Stomach (tissue), 19 donors: ENCODE measurements at places on chromosomes 4 and X. TPM values are rescaled to one million over a fixed set of nuclear protein-coding genes. Genes with fewer than 3 reads are reported as not detected.

- DNase-seq = no peak
- no peak overlapping the region for H3K4me3 ChIP-seq
- peaks cover 20% of the 10 kb centered on the region for H3K4me1 ChIP-seq
- no peaks in the 10 kb centered on the region for H3K36me3 ChIP-seq
Observed at GRCh38 chr4:15027921-15028435, 25.7 kb downstream of the CPEB2 start.

DNA sequence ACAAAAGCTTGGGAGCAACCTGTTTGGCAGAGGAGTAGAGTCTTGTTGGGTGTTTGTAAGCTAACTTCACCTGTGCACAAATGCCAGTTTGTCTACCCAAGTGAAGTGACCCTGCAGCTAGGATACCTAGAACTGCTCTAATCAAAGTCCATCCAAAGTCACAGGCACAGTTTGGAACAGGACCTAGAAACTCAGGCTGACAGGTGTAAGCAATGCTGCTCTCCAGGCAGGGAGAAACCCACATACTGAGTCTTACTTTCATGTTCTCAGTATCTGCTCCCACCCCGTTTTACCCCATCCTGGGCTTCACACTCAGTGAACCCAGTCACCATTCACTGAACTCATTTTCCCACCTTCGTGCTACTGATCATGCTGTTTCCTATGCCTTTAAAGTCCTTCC lies 40.3 kb downstream of the MAML3 start:
- H3K4me3 ChIP-seq = no peak overlapping the region
- no peaks in the 10 kb centered on the region for H3K27me3 ChIP-seq
- no peaks in the 10 kb centered on the region for H3K36me3 ChIP-seq
- H3K27ac ChIP-seq = no peak overlapping the region
- DNase-seq = no peak
- peaks cover 41% of the 10 kb centered on the region for H3K4me1 ChIP-seq

- no peak for DNase-seq
- H3K27me3 ChIP-seq = no peaks in the 10 kb centered on the region
- no peak overlapping the region for H3K27ac ChIP-seq
- H3K4me1 ChIP-seq = no peaks in the 10 kb centered on the region
Observed at GRCh38 chrX:40705658-40706312, 29.6 kb downstream of the MED14 start.

GRCh38 chrX:13778916-13779315 lies 38.0 kb downstream of the GPM6B start:
- H3K27me3 ChIP-seq = no peaks in the 10 kb centered on the region
- peaks cover 24% of the 10 kb centered on the region for H3K36me3 ChIP-seq
- no peaks in the 10 kb centered on the region for H3K4me1 ChIP-seq
- H3K27ac ChIP-seq = no peak overlapping the region

GRCh38 chrX:14235004-14235403 lies 205.3 kb upstream of the GEMIN8 start:
- no peaks in the 10 kb centered on the region for H3K36me3 ChIP-seq
- no peak overlapping the region for H3K27ac ChIP-seq
- no peak overlapping the region for H3K4me3 ChIP-seq
- no peaks in the 10 kb centered on the region for H3K4me1 ChIP-seq
- no peaks in the 10 kb centered on the region for H3K27me3 ChIP-seq

DNA sequence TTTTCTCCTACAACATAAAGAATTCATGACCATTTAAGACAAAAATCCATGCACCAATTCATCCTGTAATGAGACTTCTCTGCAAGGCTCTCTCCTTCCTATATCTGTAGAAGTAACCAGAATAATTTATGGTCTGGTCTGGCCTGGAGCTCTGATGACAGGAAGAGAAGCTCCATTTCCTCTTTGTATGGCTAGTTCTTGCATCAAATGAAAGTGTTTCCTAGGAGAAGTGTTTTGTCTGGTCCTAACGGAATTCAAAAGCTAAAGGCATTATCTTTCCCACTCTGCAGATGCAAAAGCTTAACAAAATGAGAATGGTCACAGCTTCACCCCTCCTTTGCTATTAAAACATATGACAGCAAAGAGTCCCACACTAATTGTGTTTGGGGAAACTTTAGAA lies 55.1 kb downstream of the SPATA18 start:
- no peaks in the 10 kb centered on the region for H3K36me3 ChIP-seq
- no peak overlapping the region for H3K27ac ChIP-seq
- no peaks in the 10 kb centered on the region for H3K4me1 ChIP-seq
- DNase-seq = no peak

DNA sequence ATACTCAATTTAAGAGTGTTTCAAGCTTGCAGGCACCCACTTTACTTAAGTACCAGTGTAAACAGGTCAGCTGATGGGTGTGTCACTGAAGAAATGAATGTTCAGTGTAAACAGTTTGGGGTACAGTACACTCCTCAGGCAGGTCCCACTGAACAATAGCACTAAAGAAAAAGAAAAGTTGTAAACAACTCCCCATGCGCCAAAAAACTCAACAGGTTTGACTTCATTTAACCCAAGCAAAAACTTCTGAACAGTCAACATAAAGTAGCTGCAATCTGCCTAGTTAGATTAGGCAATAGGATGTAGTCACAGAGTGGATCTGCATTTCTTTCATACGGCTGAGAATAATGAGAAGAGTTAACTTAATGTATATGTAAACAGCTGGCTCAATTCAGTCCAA lies 93.2 kb downstream of the FAM13A start:
- H3K4me3 ChIP-seq = no peak overlapping the region
- no peak overlapping the region for H3K27ac ChIP-seq
- H3K36me3 ChIP-seq = no peaks in the 10 kb centered on the region
- DNase-seq = no peak
- H3K4me1 ChIP-seq = no peaks in the 10 kb centered on the region

GRCh38 chrX:36543499-36543898 lies 464.7 kb upstream of the FAM47C start:
- no peaks in the 10 kb centered on the region for H3K27me3 ChIP-seq
- no peaks in the 10 kb centered on the region for H3K4me1 ChIP-seq
- no peak overlapping the region for H3K27ac ChIP-seq
- no peak for DNase-seq
- H3K4me3 ChIP-seq = no peak overlapping the region

DNA sequence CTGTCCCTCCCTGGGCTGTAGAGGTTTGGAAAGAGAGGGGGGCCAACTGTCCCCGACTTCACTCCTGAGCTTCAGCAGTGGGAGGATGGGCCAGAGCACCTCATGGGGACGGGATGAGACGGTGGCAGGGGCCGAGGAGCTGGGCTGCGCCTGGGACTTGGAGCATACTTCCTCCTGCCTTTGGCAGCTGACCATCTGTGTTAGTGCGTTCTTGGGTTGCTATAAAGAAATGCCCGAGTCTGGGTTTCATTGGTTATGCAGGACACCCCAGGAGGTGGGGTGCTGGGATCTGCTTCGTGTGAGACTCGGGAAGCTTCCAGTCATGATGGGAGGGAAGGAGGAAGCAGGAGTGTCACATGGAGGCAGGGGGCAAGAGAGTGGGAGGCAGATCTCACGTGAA lies 7.4 kb downstream of the PSAPL1 start:
- H3K36me3 ChIP-seq = no peaks in the 10 kb centered on the region
- H3K4me1 ChIP-seq = no peaks in the 10 kb centered on the region
- DNase-seq = no peak

DNA sequence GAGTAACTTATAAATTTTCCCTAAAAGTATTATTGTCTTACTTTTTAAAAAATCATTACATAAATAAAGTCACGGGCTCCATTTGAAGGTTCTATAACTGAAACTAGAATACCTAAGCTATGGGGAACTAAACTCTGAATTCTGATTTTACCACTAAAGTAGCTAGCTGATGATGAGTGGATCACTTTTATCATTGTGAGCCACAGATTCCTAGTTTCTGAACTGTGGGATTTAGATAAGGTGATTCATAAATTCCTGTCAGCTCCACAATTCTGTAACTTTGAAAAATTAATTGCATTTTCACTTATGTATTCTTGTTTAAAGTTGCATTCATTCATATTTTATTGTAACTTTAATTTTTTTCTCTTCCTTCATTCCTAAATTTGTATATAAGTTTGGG lies 540.9 kb downstream of the GBA3 start:
- DNase-seq = no peak
- H3K27ac ChIP-seq = no peak overlapping the region
- H3K36me3 ChIP-seq = no peaks in the 10 kb centered on the region
- no peak overlapping the region for H3K4me3 ChIP-seq

- peaks cover 20% of the 10 kb centered on the region for H3K4me1 ChIP-seq
- peaks cover 24% of the 10 kb centered on the region for H3K27me3 ChIP-seq
- H3K4me3 ChIP-seq = no peak overlapping the region
- DNase-seq = no peak
- no peak overlapping the region for H3K27ac ChIP-seq
Observed at GRCh38 chrX:140510306-140510676, 5.4 kb upstream of the SOX3 start.

GRCh38 chr4:5040856-5041620 lies 10.2 kb upstream of the STK32B start:
- H3K4me1 ChIP-seq = peaks cover 7% of the 10 kb centered on the region
- no peak overlapping the region for H3K4me3 ChIP-seq

DNA sequence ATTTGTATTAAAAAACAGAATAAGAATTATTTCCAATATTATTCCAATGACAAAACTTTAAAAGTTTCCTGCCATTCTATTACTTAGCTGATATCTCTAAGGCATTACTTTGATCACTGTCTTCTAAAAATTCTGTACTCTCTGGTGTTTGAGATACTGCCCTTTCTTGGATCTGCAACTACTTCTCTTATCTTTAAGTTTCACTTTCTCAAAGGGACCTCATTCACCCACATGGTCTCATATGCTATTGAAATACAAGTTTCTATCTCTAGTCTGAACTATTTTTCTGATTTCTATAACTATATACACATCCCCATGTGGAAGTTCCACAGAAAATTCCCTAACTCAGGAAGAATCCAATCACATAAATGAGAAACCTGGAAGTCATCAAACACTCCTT lies 22.2 kb downstream of the TMPRSS11E start:
- no peaks in the 10 kb centered on the region for H3K36me3 ChIP-seq
- no peak overlapping the region for H3K4me3 ChIP-seq
- H3K27me3 ChIP-seq = no peaks in the 10 kb centered on the region
- no peak for DNase-seq
- no peak overlapping the region for H3K27ac ChIP-seq

Gene FATE1
- total RNA-seq = not detected

Gene ZNF718
- total RNA-seq = 0.58 TPM
